ENCODE measurements at places on chromosomes 6 and 20.

DNA sequence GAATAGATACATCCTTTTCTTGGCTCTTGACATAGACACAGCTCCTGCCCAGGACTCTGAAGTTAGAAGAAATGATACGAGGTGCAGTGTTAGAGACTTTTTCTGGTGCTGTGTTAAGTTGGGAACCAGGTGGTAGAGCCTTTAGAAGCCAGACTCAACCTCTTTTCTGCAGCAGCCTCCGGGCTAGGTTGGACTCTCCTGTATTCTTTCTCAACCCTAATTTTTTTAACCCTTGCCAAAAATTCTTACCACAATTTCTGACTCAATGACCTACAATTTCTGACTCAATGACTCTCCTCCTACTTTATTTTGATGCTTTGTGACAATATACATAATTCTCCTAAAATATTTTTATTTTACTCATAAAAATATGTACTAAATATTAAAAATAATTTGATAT lies 127.4 kb upstream of the PRL start:
- DNase-seq: no peak

GRCh38 chr6:85867595-85867994 lies 224.9 kb upstream of the SYNCRIP start:
- DNase-seq: no peak

GRCh38 chr6:124298730-124299129 lies 495.1 kb downstream of the NKAIN2 start:
- no peak for DNase-seq

DNA sequence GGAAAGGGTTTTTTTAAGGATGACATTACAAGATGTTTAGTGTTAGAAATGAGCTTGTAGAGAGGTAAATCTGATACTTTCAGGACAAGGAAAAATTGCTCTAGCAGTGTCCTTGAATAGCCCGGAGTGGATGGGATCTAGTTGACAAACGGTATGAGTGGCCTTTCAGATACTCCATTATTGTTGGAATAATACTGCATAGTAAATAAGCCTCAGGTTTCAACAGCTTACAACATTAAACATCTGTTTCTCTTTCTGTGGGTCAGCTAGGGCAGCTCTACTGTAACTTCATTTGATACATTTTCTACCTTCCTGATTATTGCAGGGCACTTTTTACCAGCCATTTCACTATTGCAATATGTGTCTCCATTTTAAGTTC lies 118.0 kb downstream of the B3GAT2 start:
- DNase-seq: no peak

- DNase-seq: no peak
These were observed 256.6 kb upstream of the SGK1 start for GRCh38 chr6:134574491-134574890.

DNA sequence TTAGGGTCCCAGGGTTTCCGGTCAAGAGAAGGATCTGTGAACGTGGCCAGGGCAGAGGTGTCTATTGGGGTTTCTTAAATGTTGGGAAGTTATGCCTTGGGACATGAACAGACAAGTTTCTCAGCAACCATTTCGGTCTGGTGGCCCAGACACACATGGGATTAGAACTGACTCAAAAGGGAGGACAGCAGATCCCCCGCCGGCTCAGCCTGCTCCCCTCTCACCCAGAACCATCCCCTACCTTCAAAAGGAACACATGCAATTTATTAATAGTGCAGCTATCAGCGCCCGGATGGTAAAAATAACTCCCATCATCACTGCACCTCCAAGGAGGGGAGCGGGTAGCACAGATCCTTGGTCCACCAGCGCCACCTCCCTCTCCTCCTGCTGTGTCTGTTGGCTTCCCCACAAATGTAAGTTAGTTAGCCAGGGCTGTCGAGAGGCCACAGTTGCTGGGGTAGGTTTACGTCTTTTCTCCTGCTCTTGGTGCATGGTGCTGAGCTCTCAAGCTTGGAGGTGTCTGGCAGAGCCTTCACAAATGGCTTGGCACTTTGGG lies 77.1 kb downstream of the TRAM2 start:
- no peak for DNase-seq

GRCh38 chr6:89501222-89501621 lies 68.3 kb downstream of the ANKRD6 start:
- DNase-seq: no peak

GRCh38 chr20:59259946-59260345 lies 40.5 kb upstream of the EDN3 start:
- no peak for DNase-seq

- no peak for DNase-seq
These were observed 164.9 kb downstream of the EYA2 start for GRCh38 chr20:47059536-47059935.

GRCh38 chr6:79570129-79571029 lies 33.1 kb upstream of the LCA5 start:
- no peak for DNase-seq

DNA sequence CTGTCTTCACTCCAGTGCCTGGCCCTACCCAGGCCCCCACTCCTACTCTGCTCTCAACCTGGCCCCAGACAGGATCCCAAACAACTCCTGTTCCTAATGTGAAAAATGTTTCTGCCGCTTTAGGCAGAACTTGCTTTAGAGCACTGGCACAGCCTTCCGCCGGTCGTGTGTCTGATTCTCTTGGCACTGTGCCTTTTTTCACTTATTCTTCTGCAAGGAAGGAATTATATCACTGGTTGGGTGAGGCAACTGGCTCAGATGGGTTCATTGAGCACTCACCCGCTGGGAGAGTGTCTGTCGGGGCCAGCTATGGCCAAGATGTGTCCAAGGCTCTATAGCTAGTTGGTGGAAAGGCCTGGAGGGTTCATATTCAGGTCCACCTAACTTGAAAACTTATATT lies 33.6 kb upstream of the HLA-A start:
- DNase-seq: no peak

GRCh38 chr6:45371924-45372573 lies 5.7 kb downstream of the SUPT3H start:
- DNase-seq: no peak

DNA sequence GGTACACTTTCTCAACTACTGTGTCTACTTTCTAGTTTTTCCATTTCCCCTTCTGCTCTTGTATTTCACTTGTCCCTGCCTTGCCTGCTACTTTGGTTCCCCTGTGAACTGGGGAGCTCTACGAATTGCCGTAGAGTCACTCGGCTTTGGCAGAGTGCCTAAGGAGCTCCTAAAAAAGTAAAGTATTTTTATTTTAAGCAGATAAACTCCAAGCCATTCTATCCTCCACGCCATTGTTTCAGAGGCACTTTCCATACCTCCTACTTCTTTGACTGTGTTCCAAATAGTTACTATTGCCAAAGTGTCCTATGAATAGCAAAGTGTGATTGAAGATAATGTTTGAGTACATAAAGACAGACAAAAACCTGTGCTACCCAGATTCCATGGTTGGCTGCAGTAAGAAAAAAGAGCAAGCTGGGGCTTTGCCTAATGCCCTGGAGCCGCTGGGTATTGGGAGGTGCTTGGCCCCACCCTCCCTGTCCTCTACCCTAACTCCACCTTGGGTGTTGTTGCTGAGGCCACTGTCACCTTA lies 5.1 kb upstream of the MBOAT1 start:
- DNase-seq: no peak

DNA sequence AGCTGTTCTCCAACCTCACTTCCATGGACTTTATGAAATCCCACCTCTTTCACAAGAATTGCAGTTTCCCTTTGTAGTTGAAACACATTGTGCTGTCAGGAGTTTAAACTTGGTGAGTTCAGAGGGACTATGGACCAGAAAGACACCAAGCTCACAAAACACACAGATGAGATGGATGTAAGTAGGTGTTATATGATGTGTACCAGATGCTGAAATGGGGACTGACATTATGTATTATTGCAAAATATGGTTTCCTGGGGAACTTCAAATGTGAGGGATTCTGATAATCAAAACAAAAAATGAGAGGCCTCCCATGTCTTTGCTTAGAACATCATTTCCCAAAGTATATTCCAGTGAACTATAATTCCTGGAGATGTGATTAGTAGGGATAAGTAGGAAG lies 401.1 kb upstream of the ARID1B start:
- no peak for DNase-seq

- no peak for DNase-seq
These were observed 18.8 kb downstream of the AK9 start for GRCh38 chr6:109672175-109672574.

DNA sequence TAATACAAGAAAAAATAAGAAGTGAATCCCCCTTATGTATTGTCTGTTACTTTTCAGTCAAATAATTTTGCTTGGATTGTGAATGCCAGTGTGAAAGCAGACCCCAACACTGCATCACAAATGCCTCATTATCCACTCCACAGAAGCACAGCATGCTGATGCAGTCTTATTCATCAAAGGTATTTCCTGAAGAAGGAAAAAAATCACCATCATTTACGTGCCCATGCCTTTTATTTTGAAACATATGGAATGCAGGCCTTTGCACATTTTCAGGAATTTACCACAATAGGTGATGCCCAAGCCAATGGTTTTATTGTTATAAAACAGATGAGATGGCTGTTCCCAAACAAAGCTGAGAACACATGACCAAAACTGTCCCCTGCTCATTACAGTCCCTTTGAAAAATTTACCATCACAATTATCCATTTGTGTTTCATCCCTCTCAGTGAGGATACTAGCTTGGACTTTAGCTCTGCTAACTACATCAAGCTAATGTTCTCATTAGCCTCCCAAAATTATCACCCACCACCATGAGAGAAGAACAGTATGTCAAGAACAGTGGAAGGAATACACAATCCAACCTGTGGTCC lies 180.6 kb upstream of the HTR1E start:
- no peak for DNase-seq
